Sciatic nerve (tissue), 2 donors: ENCODE measurements at places on chromosomes 2 and 18.

GRCh38 chr2:134623046-134623445 is 95.8 kb downstream of the TMEM163 start:
- DNase-seq: no peak

- DNase-seq: no peak
These were observed 34.9 kb downstream of the GPD2 start for GRCh38 chr2:156470975-156471583.

DNA sequence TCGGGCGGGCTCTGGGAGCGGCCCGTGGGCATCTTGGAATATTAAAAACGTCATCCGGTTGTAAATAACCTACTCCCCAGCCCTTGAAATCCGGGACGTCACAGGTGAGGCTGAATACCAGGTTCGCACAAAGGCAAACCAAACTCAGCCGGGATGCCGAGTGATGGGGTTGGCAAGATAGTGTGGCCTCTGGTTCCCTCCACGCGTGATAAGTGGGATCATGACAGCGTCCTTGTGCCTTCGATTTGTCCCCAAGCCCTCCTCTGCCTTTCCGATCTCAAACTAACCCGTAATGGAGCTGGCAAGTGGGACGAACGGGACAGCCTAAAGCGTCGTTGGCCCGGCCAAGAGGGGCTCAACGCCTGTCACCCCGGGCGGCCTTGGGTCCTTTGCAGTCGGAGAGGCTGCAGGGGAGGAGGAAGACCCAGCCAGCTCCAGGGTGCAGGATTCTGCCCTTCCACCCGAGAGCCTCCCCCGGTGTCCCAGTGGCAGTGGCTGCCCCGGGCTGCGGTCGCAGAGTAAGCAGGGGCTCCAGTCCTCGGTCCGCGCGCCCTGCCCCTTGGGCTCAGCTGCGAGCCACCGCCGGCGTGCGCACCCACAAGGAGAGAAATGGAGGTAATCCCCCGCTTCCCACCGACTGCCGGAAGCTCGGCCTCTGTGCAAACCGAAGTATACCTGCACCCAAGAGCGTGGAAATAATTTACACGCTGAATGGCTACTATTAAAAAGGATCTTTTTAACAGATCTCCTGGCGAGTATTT is 13.4 kb upstream of the PAX3 start:
- peak; percentile 36 for DNase-seq

DNA sequence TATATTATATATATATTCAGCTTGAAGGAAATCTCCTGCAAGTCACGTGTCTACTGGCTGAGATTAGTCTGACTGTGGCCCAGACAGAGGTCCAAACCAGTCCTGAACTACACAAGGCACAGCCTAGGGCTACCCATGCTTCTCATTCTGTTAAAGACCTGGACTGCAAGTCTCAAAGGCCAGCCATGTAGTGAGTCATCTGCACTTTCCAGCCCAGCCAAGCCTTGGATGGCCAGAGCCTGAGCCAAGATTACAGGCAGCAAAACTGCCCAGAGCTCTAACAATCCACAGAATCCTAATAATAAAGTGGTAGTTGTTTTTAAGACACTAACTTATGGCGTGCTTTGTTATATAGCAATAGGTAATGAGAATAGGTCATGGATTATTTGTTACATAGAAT is 259.6 kb downstream of the SS18 start:
- no peak for DNase-seq

DNA sequence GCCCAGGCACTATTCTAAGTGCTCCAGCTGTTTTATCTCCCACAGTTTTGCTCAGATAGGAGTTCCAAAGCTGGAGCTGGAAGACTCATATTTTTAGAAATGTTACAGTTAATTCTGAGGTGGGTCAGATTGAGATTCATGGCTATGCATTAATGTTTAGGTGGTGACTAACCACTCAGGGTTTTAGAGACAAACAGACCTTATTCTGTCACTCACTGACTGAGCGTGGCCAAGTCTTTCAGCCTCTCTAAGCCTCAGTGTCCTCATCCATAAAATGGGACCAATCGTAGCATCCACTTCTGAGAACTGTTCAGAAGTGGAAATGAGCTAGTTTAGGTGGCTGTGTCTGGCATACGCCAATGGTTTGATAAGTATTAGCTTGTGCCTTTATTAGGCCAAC is 4.3 kb upstream of the CASP8 start:
- DNase-seq: no peak

- no peak for DNase-seq
These were observed 151.1 kb downstream of the MBP start for GRCh38 chr18:76981396-76981968.

GRCh38 chr2:239993291-239993690 is 31.9 kb downstream of the NDUFA10 start:
- no peak for DNase-seq
